ENCODE measurements at places on chromosomes 13 and 19.

- DNase-seq: peak; percentile 56
Observed at GRCh38 chr19:10230173-10230860, 814 bp downstream of the S1PR2 start.

DNA sequence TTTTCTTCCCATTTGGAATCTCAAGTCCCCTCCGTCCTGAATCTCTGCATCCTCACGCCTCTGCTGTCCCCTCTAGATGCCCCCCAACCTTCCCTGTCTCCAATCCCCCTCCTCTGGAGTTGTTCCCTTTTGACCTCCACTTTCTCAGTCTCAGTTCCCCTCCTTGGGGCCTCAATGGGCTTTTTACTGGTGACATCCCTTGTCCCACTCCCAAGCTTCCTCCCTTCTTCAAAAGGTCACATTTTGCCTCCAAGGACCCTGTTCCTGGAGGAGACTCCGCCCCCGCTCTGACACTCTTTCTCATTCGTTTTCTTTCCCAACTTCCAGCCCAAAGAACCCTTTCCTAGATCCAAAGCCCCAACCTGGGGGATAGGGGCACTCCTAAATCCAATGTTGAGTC lies 1.0 kb downstream of the AP2S1 start:
- DNase-seq: no peak

- peak; percentile 66 for DNase-seq
Observed at GRCh38 chr19:35742121-35742724, at the start of gene IGFLR1. IGFLR1 (minus strand) TSS chr19:35742452; CDS start chr19:35741180, 1,272 bp downstream.

- no peak for DNase-seq
Observed at GRCh38 chr19:18839465-18840287, 7.9 kb downstream of the UPF1 start.

- DNase-seq: peak; percentile 87
Observed at GRCh38 chr19:35124098-35125060, 8.8 kb downstream of the FXYD3 start.

DNA sequence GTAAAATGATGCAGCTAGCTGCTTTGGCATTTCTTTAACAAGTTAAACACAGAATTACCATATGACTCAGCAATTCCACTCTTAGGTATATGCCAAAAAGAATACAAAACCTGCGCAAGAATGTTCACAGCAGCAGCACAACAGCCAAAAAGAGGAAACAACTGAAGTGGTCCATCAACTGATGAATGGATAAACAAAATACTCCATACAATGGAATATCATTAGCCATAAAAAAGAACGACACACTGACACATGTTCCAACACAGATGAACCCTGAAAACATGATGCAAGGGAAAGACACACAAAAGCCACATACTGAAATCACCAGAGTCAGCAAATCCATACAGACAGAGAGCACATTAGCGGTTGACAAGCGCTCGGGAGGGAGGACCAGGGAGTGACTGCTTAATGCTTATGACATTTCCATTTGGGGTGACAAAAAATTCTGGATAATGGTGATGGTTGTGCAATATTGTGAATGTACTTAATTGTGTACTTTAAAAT lies 3.0 kb downstream of the PCID2 start:
- no peak for DNase-seq

GRCh38 chr19:56145698-56146097 lies 4.6 kb downstream of the ZNF444 start:
- DNase-seq: no peak

DNA sequence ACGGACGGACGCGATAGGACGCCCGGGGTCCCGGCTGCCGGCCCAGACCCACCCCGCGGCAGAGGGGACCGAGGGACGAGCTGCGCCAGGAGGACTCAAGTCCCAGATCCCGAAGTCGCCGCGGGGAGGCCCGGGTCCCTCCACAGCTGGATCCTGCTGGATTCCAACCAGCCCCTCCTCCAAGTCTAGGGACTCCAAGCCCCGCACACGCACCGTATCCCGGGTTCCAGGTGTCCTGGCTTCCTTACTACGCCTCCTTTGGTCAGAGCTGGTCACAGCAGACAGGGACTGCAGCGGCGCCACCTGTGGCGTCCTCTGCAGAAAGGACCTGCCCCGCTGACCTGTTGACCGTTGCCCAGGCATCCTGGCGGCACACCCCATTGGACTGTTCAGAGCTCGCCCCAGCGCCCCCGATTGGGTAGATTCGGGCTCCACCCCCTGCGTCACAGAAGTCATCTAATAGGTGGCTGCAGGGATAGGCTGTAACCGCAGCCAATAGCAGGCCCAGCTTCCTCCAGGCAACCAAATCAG lies 29.0 kb upstream of the ZNF709 start:
- no peak for DNase-seq

DNA sequence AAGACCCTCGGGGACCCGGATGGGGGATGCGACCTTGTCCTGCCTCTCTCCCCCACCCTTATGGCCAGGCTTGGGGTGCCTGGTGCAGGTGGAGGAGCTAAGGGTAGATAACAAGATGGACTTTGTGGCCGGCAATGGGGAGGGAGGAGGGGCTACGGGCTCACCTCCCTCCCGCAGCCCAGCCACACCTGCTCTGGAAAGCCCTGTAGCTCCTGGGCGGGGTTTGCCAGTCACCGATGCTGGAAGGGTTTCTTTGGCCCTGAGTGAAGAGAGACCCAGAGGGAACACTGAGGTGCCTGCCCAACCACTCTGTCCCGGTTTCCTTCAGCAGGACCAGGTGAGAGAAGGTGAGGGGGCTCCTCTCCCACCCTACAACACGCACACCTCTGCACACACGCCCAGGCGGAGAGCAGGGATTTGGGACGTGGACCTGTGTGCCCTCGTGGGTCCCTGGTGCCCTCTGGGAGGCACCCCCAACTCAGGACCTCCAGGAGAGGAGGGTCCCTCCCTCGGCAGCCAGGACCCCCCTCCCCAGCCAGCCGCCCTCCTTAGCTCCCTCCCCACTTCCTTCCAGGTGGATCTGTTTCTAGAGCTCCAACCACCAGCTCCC lies at the start of gene FUT2:
FUT2 (plus strand) TSS at position 229 of the 610 bp plus-strand sequence. CDS start 6,986 bp downstream, outside the sequence.
- DNase-seq: no peak

DNA sequence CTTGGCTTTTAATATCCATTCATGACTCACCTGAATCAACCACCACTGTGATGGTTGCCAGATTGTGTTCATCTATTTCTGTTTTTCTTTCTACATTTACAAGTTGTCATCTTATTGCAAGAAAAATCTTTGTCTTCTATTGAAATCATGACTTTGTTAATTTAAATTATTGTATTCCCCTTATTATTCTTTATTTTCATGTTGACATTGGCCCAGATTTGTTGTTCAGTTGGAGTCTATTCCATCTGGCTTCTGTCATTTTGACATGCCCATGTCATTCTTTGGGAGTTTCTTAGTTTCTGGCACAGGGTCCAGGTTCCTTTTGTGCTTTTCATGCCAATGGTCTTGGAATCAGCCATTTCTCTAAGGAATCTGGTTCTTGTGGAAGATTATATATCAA lies 19.9 kb upstream of the DACH1 start:
- DNase-seq: no peak

- no peak for DNase-seq
Observed at GRCh38 chr13:98875146-98875729, 102.6 kb downstream of the DOCK9 start.

DNA sequence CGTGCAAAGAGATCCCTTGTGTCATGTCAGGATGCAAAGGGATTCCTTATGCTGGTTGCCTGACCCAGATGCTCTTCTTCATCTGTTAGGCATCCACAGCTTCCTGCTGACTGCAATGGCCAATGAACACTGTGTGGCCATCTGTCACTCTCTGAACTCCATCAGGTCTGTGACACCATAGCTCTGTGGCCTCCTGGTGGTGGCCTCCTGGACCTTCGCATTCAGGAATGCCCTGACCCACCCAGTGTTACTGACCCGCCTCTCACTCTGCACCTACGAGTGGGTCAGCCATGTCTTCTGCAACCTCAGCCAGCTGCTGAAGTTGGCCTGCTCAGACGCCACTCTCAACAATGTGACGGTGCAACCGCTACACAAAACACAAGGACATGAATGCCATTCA lies 23.9 kb upstream of the TPM4 start:
- DNase-seq: no peak

- no peak for DNase-seq
Observed at GRCh38 chr13:37473035-37473434, 125.5 kb downstream of the POSTN start.

DNA sequence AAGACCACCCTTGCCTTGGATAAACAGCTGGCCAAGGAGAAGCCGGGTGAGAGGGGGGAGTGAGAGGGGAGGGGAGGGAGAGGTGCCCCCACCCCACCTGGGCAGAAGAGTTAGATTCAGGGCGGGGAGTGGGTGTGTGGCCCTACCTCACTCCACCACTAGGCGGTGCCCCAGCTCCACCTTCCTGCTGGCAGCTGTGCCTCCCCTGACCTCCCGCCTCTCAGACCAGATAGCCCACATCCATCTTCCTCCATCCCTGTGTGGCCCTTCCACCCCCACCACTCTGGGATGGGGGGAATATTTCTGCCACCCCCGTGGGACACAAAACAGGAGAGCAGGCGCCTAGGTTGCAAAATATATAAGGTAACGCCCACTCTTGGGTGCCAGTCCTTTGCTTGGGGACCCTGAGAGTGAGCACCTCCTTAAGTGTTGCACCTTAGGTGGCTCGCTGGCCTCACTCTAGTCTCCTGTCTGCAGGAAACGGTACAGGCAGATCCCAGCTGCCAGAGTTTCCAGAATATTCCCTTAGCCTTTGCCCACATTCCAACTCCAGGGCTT lies 13.8 kb upstream of the EHD2 start:
- DNase-seq: peak; percentile 70

DNA sequence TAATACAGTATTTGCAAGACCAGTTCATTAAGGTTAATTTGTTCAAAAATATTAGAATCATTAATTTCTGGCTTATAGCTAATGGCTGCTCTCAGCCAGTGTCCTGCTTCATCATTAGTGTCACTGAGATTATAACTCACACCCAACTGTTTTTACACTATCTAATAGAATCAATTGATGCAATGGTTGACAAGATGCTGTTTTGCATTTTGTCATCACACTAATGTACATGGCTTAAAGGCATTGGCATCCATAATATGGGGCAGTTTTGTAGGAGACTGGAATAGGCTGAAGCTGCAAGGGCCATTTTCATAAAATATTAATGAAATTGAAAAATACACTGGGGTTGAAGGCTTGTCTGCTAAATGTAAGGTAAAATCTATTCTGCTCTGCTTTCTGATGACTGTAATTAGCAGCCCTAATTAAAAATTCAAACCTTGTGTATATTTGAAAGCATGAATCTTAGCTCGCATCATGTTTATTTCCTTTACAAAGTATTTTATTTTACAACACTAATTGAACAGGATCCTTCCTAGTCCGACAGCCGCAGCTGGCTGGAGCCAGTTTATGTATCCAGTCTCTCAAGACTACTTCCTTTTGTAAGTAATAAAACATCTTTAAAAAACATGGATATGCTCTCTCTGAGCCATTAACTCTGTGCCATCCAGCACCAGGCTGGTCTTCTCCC lies 296.7 kb downstream of the POU4F1 start:
- no peak for DNase-seq

DNA sequence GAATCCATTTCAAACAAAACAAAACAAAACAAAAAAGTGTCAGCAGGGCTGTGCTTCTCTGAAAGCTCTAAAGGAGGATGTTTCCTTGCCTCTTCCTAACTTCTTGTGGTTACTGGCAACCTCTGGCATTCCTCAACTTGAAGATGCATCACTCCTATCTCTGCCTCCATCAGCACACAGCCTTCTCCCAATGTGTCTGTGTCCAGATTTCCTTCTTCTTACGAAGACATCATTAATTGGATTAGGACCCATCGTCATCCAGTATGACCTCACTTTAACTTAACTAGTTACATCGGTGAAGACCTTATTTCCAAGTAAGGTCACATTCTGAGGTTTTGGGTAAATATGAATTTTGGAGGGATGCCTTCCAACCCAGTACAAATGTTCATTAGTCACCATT lies 33.8 kb upstream of the GTF2F2 start:
- DNase-seq: no peak

DNA sequence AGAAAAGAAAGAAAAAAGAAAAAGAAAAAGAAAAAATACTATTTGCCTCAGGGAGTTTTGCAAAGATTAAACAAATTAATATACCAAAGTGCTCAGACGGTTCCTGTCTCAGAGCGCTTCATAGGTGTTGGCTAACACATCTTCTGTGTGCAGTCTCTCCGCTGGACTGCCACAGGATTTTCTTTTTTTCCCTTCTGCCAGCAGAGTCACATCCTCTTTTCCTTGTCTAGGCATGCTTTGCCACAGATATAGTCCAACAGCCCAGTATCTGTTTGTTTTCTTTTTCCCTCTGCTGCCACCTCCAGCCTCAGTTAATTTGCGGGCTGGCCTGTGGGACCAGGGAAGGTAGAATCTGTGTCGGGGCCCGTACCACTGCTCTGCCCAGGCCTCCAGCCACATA lies 3.4 kb upstream of the URAD start:
- no peak for DNase-seq

- DNase-seq: no peak
Observed at GRCh38 chr19:13169769-13170168, 19.6 kb downstream of the IER2 start.

- no peak for DNase-seq
Observed at GRCh38 chr13:106555631-106556328, 12.2 kb downstream of the ARGLU1 start.

DNA sequence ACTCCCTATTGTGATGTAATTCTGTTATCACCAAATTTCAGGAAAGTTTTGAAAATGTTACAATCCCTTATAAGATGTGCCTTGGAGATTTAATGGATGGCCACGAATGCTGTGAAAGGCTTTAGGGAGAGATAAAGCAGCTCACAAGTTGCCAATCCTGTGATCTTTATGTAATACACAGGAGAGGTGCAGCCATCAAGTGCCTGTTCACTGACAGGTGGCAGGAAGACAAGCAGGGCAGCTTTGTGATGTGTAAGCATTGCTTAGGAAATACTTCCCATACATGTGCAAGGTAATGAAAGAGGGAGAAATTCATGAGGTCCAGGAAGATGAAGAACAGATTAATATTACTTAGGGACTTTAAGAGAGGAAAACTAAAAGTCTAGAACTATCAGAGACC lies 628.8 kb downstream of the SLITRK6 start:
- DNase-seq: no peak

GRCh38 chr13:89828506-89828905 lies 1519.0 kb upstream of the MIR17HG start:
- no peak for DNase-seq

DNA sequence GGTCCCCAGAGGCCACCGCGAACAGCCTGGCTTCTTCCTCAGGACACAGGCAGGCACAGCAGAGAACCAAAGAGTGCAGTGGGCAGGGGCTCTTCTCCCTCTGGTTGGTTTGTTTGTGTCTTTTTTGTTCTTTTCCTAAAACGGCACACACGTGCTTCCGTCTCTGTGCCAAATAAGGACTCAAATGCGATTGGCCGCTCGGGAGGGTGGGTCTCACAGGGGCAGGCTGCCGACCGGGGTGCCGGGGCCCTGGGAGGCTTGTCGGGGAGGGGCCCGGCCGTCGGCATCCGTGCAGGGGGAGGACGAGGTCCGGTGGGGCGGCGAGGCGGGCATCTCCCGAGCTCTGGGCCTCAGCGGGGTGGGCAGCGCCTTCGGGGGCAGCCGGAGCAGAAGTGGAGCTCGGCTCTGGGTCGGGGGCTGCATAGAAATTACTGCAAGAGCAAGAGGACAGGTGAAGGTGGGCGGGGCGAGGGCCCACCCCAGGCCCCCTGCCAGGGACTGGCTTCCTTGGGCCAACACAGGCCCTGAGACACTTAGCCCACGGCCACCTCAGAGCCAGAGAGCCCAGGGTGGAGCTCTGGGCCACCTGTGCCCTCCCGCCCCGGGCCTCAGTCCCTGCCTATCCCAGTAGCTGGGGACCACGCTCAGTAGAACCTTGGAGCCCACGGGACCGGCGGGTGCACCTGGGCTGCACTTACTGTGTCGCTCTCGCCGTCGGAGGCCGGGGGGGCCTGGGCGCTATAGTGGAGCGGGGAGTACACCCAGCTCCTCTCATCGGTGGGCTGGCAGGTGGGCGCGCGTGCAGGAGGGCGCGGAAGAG lies 6.4 kb upstream of the CACTIN start:
- DNase-seq: no peak

GRCh38 chr13:71695662-71696061 lies 171.3 kb downstream of the DACH1 start:
- no peak for DNase-seq
